ENCODE measurements at places on chromosomes 4 and X.

DNA sequence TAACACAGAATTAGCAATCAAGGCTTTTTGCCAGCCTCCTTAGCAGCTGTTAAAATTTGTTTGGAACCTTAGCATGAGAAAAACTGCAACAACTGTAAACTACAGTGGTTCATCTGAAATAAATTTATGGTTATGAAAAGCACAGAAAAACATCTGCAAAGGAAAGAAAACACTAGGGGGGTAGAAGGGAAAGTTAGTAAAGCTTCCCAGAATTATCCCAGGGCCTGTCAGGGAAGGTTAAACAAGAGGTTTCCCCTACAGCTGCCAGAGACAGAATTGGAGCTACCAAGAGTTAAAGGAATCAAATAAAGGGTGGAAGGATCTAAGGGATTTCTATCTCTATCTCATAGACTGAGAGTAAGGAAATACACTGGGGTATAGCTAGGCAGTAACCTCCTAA is 234.7 kb upstream of the DIAPH2 start:
- DNase-seq, result no peak

DNA sequence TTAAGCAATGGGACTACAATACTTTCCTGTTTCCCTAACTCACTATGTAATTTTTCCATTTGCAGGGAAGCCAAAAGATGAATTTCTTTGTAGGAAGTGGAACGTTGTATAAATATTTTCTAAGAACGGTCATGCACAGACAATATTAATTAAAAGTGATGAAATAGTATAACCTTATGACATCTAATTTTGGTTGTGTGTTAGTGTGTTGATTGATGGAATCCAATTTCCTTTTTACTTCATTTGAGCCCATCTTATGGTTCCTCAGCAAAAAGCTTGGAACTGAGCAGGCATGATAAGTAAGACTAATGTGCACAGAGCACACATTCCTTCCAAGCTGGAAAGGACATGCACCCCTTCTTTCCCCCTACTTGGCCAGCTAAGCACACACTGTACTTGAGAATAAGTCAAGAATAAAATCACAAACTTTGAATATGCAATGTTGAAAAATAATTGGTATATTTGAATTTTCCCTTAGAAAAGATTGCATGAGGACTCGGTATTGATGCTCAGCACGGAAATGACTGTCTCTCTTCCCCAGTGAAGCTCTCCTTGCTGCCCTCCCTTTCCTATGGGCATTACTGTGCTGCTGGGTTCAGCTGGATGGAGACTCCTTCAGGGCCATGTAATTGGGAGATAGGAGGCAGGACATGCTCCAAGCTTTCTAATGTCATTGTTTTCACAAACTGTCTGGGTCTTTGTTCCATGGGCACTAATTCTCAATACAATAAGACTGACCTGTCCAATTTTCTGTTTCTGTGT is 19.2 kb upstream of the PDLIM3 start:
- no peak for DNase-seq

GRCh38 chr4:7118013-7118832 is 50.4 kb upstream of the GRPEL1 start:
- no peak for DNase-seq

GRCh38 chrX:145923376-145923775 is 105.7 kb downstream of the SLITRK2 start:
- no peak for DNase-seq

- DNase-seq, result no peak
These were observed 73.3 kb downstream of the MTMR1 start for GRCh38 chrX:150766351-150767044.
